ENCODE measurements at places on chromosomes 4 and X. TPM values are rescaled to one million over a fixed set of nuclear protein-coding genes. Genes with fewer than 3 reads are reported as not detected.
A peak's percentile ranks its signal among the peaks of the same experiment; 100 is the strongest.

- H3K4me3 ChIP-seq = no peak overlapping the region
- no peak for DNase-seq
- no peaks in the 10 kb centered on the region for H3K27me3 ChIP-seq
- H3K4me1 ChIP-seq = no peaks in the 10 kb centered on the region
Measured at GRCh38 chr4:123110147-123110546, 187.8 kb upstream of the NUDT6 start.

- H3K4me3 ChIP-seq = no peak overlapping the region
- no peaks in the 10 kb centered on the region for H3K36me3 ChIP-seq
- H3K27me3 ChIP-seq = no peaks in the 10 kb centered on the region
Measured at GRCh38 chrX:68307769-68308168, 125.5 kb downstream of the OPHN1 start.

DNA sequence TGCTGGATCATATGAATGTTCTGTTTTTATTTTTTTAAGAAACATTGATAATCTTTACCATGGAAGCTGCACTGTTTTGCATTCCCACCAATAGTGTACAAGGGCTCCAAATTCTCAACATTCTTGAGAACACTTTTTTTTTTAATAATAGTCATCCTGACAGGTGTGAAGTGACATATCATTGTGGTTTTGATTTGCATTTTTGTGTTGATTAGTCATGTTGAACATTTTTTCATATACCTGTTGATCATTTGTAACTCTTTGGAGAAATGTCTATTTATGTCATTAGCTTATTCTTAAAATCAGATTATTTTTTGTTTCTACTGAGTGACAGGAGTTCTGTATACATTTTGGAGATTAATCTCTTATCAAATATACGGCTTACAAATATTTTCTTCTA is 408.5 kb downstream of the GLUD2 start:
- H3K27me3 ChIP-seq = no peaks in the 10 kb centered on the region
- H3K27ac ChIP-seq = no peak overlapping the region
- DNase-seq = no peak
- H3K4me3 ChIP-seq = no peak overlapping the region
- H3K4me1 ChIP-seq = no peaks in the 10 kb centered on the region

Gene VCX3B
- 0.12 TPM for polyA plus RNA-seq

DNA sequence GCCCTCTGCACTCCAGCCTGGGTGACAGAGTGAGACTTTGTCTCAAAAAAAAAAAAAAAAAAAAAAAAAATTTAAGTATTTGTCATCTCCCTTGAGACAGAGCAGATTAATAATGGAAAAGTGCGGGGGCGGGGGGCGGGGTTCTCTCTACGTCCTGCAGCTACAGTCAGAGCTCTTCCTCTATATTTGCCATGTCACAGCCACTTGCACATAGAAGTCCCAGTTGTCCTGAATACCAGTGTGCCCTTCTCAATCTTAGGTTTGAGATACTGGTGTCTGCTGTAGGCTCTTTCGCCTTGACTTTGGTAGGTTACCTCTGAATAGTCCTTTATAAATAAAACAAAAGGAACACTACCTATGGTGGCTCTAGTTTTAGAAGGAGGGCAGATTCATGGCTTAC is 237.8 kb upstream of the PGRMC2 start:
- H3K36me3 ChIP-seq = no peaks in the 10 kb centered on the region
- DNase-seq = no peak
- no peak overlapping the region for H3K4me3 ChIP-seq
- 0 out of 2 replicates have a peak overlapping the region, but pooled peaks have one; percentile 8 for H3K27ac ChIP-seq

DNA sequence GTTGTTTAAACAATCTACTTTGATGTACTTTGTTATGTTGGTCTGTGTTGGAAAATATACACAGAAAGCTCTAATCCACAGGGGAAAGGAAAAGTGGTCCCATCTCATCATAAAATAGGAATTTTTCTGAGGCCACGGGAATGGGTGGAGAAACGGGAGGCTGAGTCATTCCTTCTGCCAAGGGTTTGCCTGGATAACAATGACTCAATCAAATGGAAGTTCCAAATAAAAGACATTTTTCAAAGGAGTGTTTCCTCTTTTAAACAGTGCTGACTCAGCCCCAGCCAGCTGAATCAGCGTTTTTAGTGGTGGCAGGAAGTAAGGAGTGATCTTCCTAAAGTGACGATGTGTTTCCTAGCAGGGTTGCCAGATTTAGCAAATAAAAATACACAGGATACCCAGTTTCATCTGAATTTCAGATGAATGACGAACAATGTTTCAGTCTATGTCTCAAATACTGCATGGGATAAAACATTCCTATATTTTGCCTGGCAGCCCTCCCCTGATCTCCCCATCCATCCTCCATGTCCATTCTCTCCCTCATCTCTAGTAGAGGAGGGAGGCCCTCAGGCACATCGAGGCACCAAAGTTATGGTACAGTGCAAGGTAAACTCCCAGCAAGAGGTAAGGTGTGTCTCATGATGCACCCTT is 345.4 kb upstream of the GATB start:
- H3K4me1 ChIP-seq = peaks cover 11% of the 10 kb centered on the region
- no peak for DNase-seq
- H3K4me3 ChIP-seq = no peak overlapping the region
- no peaks in the 10 kb centered on the region for H3K27me3 ChIP-seq
- H3K27ac ChIP-seq = peak overlapping the region; percentile 85

- H3K27ac ChIP-seq = no peak overlapping the region
- H3K4me3 ChIP-seq = no peak overlapping the region
- DNase-seq = no peak
- no peaks in the 10 kb centered on the region for H3K4me1 ChIP-seq
Measured at GRCh38 chr4:57465321-57466056, 355.3 kb upstream of the IGFBP7 start.

GRCh38 chrX:150635952-150636351 is 57.2 kb upstream of the MTMR1 start:
- H3K4me1 ChIP-seq = no peaks in the 10 kb centered on the region
- 0 out of 2 replicates have a peak, but pooled peaks cover 5% of the 10 kb centered on the region for H3K36me3 ChIP-seq
- no peak overlapping the region for H3K27ac ChIP-seq
- DNase-seq = no peak
- H3K27me3 ChIP-seq = no peaks in the 10 kb centered on the region
- no peak overlapping the region for H3K4me3 ChIP-seq

DNA sequence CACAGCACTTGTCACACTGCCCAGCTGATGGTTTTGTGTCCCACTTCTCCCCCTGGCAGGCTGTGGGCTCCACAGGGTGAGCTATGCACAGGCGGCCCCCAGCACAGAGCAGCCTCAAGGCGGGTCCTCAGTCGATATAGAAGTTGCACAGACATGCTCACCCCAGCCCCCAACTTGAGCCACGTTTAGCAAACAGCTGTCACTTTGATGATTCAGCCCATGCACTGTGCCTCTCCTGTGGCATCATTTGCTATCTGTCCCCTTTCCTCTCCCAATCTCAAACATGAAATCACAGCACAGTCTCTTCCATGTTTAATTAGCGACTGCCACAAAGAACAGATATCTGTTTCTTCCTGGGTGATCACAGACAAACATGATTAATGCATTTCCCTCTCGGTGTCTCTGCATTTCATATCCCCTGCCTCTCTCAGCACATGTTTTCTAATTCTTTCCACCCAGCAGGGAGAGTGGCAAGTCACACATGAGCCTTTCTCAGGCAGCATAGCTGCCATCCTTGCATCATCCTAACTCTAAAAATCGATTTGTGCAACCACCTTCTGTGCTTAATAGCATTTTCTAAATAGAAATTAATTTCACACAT is 204.9 kb downstream of the EVC2 start:
- no peak overlapping the region for H3K4me3 ChIP-seq
- no peaks in the 10 kb centered on the region for H3K36me3 ChIP-seq
- H3K27ac ChIP-seq = no peak overlapping the region
- H3K4me1 ChIP-seq = peaks cover 9% of the 10 kb centered on the region
- H3K27me3 ChIP-seq = no peaks in the 10 kb centered on the region

DNA sequence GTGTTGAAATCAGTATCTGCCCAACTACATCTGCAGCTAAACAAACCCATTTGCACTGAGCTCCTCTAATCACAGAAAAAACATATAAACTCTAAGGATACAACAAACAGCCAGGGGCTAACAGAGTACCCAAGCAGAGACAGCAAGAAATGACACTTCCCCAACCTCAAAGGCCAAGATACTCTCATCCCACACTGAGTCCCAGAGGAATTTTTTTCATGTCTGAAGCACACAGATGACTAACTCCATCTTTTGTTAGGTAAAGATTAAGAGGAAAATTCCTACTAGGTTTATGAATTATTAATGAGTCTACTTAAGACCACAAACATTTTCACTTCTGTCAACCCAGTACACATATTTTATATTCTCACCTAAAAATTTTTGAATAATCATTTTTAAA is 31.6 kb downstream of the SEPSECS start:
- H3K27ac ChIP-seq = no peak overlapping the region
- no peak overlapping the region for H3K4me3 ChIP-seq
- no peaks in the 10 kb centered on the region for H3K27me3 ChIP-seq

DNA sequence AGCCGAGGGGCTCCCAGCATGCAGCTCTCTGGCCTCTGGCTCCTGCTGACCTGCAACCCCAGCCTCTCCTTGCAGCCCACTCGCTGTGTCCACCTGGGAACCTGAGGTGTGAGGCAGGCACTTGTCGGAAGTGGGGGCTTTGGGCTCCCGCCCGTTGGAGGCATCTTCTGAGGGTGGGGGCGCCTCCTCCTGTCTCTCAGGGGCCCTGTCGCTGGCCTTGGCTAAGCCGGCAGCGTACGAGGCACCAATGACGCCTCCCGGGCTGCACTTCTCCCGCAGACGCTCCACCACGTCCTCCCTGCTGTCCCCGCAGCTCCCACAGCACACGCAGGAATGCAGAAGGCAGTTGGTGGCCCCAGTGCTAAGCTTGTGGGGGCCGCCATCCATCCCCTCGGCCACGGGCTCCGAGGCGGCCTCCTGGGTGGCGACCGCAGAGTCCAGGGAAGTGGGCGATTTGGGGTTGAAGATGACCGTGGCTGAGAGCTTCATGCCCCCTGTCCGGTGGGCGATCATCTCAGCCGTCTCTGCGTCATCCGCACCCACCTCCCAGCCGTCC is 42.5 kb upstream of the MXD4 start:
- no peaks in the 10 kb centered on the region for H3K27me3 ChIP-seq
- H3K36me3 ChIP-seq = no peaks in the 10 kb centered on the region
- H3K27ac ChIP-seq = no peak overlapping the region
- H3K4me1 ChIP-seq = no peaks in the 10 kb centered on the region
- DNase-seq = no peak

Gene LUZP4
- not detected for polyA plus RNA-seq
